ENCODE measurements at places on chromosomes 7 and 10.

- DNase-seq, result no peak
These were observed 15.3 kb downstream of the LIPA start for GRCh38 chr10:89236226-89236797.

DNA sequence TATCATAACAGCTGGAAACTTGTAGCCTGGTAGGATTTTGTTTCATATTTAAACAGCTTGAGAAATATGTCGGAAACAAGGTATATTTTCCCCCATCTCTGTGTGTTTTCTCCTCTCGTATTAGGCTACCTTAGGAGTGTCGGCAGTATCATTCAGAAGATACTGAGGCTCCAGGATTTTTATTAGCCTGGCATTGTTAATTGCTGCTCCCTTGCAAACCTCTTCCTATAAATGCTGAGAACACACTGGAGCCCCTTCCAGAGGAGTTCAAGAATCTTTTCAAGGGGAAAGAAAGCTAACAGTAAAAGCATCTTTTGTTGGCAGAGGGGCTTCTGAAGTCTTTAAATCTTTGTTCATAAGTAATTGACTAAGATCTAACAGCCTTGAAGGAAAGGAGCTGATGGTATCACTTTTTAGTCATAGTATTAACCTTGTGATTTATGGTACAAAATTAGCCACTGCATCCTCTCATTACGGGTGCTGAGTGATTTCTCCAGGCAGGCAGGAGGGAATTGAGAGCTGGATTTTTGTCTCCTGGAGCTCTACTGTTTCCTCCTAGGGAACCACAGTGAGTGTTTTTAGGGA lies 998.7 kb downstream of the LRMDA start:
- no peak for DNase-seq

- no peak for DNase-seq
These were observed 25.5 kb downstream of the FZD1 start for GRCh38 chr7:91289633-91290254.

DNA sequence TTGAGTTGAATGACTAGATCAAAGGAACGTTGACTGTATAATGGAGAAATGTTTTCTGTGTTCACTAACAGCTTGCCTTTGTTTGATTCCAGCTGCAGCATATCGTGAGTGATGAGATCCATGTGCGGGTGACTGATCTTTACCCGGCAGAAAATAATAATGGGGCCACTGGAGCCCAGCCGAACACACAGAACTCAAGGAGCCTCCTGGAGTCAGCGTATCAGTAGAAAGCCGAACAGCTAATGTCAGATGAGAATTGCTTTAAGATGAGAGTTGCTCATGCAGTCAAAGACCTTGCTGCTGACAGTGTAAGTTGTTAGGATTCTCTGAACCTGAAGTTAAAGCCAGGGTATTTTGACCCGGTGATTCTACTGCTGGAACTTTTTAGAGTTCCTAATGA lies 34.3 kb upstream of the MTPAP start:
- DNase-seq, result no peak

DNA sequence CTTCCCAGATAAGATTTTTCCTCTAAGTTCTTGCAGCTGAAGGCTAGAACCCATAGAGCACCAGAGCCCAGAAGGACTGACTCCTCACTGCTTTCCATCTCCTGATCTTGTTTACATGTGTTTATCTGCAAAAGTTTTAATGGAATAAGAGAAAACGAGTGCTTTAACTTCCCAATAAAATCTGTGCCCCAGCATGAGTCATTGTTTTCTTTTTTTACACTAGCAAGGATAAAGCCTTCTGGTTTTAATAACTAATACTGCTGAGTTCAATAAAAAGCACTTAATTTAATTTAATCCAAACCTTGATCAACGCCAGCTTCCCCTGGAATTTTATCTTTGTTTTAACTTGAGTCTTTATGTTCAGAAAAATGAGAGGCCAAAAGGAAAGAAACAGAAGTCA lies 227.6 kb downstream of the HPSE2 start:
- DNase-seq, result no peak

GRCh38 chr10:6729071-6729774 lies 149.1 kb upstream of the PRKCQ start:
- DNase-seq, result no peak

Data from activated T-helper 9 cell treated with anti-CD3 and anti-CD28 coated beads, Interleukin-2, amount 50 U/mL, for 16 hours (primary cell).